Nucleus accumbens (tissue), 56 donors: ENCODE measurements at places on chromosomes 6 and 20.

- DNase-seq: no peak
Observed at GRCh38 chr6:137944793-137945498, 77.9 kb downstream of the TNFAIP3 start.

GRCh38 chr20:17504066-17504897 lies 26.9 kb downstream of the BFSP1 start:
- no peak for DNase-seq

- DNase-seq: no peak
Observed at GRCh38 chr6:1363298-1363697, 26.1 kb upstream of the FOXF2 start.

GRCh38 chr6:36089048-36089447 lies 41.3 kb upstream of the MAPK13 start:
- DNase-seq: no peak

- no peak for DNase-seq
Observed at GRCh38 chr6:80209430-80209829, 103.0 kb downstream of the BCKDHB start.

DNA sequence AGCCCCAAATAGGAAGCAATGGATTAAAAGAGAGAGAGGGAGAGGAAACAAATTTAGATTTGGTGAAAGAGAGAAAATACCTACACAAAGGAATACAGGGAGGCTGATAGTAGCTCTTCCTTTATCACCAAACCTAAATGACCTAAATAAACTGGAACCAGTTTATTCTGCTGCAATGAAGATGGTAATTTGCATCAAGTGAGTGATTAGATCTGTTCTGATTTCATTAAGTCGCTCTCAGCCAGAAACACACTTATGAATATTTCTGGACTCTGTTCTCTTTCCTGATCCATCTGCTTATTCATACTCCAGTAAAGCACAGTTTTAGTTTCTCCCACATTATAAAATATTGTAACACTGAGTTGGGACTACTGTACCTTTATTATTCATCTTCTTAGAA lies 83.4 kb upstream of the BMP5 start:
- DNase-seq: no peak

- no peak for DNase-seq
Observed at GRCh38 chr20:64261138-64261537, 5.6 kb downstream of the PCMTD2 start.

- no peak for DNase-seq
Observed at GRCh38 chr6:47170617-47170947, 128.4 kb upstream of the ADGRF1 start.

DNA sequence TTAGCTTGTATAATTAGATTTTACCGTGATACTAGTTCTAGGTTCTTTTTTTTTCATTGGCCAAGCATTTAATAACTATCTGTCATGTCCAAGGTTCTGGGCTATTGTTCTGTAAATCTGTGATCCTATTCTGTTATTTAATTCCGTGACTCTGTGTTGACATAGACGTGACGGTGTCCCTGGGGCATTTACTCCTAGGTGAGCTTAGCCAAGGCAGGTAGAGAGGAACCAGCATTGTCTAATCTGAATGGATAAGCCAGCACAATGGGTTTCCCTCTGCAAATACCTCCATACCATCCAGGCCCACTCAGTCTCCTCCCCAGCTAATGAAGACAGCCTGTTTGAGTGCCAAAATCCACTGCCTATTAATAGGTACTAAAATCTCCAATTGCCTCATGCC lies 8.9 kb upstream of the CDSN start:
- no peak for DNase-seq

GRCh38 chr20:3248993-3249347 lies 10.0 kb upstream of the SLC4A11 start:
- DNase-seq: no peak

DNA sequence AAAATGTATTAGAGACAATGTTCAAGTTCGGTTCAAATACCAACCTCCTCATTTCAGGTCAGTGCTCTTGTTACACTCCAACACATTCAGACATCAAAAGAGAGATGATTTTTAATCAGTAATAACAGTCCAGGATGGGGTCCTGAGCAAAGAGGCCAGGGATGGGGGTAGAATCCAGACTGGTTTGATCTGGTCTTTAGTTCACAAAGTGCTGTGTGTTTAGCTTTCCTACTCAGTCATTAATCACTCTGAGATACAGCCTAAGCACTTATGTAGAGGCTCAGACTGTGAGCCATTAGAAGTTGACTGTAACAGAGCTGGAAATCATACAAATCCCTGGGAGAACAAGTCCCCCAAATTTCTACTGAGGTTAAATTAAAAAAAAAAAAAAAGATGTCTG lies 241.6 kb downstream of the PTPRK start:
- DNase-seq: no peak

DNA sequence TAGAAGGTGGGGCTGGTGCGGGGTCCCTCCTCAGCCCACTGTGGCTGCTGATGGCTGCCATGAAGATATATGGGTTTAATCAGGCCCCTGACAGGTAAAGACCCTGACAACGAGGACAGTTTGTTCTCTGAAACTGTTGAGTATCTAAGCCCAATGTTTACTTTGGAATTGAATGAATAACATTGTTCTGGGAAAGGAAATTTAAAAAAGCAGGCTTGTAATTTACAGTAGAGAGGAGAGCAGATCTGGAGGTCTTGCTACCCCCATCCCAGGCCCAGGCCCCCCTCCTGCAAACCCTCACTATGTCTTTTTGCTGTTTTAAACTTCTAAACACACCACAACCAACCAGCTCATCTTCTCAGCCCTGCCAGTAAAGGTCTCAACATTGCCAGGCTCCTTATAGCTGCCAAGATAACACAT lies 171.3 kb downstream of the CDC5L start:
- DNase-seq: no peak

DNA sequence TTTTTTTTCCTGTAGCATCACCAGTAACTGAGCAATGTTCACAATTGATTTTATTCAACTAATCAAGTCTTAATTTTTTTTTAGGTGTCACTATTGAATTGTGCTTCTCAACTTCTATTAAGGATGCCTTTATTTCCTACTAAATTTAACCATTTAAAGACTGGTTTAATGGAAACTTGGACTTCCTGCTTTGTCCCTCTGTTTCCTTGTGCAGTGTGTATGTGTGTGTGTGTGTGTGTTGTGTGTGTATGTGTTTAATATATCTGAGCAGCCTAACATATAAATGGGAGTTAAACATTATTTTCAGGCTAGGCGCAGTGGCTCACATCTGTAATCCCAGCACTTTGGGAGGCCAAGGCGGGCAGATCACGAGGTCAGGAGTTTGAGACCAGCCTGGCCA lies 1.8 kb downstream of the SERPINB6 start:
- DNase-seq: no peak

DNA sequence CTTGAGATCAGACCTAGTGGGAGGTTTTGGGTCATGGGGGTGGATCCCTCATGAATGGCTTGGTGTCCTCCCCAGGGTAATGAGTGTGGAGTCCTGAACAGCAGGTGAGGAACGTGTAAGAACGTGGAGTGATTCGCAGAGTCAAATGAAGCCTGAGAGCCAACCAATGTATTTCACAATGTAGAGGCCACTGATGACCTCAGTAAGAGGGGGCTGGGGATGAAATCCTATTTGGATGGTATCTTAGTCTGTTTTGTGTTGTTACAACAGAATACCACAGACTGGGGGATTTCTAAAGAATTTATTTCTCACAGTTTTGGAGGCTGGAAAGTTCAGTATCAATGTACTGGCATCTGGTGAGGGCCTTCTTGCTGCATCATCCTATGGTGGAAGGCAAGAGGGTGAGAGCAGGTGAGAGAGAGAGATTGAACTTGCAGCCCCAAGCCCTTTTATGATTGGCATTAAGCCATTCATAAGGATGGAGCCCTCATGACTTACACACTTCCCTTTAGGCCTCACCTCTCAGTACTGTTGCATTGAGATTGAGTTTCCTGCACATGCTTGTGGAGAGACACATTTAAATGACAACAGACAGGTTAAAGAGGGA lies 47.3 kb upstream of the HIVEP1 start:
- DNase-seq: no peak

GRCh38 chr20:11790046-11790445 lies 127.6 kb upstream of the BTBD3 start:
- no peak for DNase-seq

- no peak for DNase-seq
Observed at GRCh38 chr20:17500271-17500670, 30.9 kb downstream of the BFSP1 start.

GRCh38 chr6:154567695-154568220 lies 57.3 kb upstream of the CNKSR3 start:
- no peak for DNase-seq

DNA sequence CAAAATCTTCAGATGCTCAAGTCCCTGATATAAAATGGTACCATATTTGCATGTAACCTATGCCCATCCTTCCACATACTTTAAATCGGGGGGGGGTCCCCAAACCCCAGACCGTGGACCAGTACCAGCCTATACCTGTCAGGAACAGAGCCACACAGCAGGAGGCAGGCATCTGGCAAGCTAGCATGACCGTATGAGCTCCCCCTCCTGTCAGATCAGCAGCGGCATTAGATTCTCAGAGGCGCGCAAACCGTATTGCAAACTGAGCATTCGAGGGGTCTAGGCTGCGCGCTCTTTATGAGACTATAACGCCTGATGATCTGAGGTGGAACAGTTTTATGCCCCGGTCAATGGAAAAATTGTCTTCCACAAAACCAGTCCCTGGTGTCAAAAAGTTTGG lies 30.7 kb downstream of the FGD2 start:
- DNase-seq: no peak

GRCh38 chr6:158801655-158802294 lies 17.4 kb downstream of the EZR start:
- DNase-seq: no peak

- no peak for DNase-seq
Observed at GRCh38 chr6:170093276-170093657, 197.6 kb downstream of the DLL1 start.

DNA sequence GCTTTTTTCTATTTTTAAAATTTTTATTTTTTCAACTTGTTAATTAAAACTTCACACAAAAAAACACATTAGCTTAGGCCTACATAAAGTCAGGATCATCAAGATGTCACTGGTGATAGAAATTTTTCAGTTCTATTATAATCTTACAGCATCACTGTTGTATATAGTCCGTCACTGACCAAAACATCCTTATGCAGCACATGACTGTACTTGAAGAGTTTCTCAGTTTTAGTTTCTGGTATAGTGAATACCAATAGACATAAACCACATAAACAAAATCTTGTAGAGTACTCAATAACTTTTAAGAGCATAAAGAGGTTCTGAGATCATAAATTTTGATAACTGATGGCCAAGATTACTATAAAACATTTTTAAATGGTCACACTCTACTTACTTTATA lies 71.8 kb downstream of the ASCC3 start:
- no peak for DNase-seq

DNA sequence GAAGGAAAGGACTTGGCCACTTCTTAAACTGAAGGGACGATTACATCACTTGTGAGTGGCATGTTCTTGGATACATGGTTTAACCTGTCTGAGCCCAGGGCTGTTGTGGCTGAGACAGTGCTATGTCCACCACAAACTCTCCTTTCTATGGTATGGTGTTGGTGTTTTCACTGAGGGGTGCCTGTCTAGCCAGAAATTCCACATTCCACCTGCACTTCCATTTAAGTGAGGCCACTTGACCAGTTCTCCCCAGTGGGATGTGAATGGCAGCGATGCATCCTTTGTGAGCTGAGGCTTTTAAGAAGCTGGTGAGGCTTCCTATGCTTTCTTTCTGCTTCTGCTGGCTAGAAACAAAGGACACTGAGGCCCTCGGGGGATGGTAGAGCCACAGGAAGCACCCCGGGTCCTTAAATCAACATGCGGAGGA lies 151.4 kb upstream of the CHD6 start:
- no peak for DNase-seq

- no peak for DNase-seq
Observed at GRCh38 chr6:45917439-45917838, 98.2 kb downstream of the CLIC5 start.

- DNase-seq: no peak
Observed at GRCh38 chr20:62366370-62367135, 559 bp downstream of the LAMA5 start.

- no peak for DNase-seq
Observed at GRCh38 chr6:18177286-18177965, 22.2 kb downstream of the KDM1B start.

- no peak for DNase-seq
Observed at GRCh38 chr6:125193208-125193607, 39.6 kb downstream of the TPD52L1 start.

- DNase-seq: no peak
Observed at GRCh38 chr6:84093441-84094435, 60.2 kb downstream of the MRAP2 start.

DNA sequence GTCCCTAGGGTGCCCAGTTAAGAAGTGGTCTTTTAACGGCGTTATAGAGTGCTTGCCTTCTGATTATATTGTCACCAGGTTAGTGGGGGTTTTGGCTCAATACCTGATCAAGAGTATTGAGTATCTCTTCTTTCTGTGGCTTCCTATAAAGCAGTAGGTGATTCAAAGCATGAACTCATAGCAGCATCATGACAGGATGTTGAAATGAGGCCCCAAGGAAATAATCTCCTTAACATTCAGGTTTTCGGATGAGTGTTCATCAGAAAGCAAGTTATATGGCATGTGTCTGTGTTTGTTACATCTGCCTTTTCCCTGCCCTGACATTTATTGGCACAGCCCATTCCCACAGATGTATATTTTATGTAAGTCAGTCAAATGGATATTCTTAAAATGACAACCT lies 301.0 kb downstream of the FARS2 start:
- no peak for DNase-seq

DNA sequence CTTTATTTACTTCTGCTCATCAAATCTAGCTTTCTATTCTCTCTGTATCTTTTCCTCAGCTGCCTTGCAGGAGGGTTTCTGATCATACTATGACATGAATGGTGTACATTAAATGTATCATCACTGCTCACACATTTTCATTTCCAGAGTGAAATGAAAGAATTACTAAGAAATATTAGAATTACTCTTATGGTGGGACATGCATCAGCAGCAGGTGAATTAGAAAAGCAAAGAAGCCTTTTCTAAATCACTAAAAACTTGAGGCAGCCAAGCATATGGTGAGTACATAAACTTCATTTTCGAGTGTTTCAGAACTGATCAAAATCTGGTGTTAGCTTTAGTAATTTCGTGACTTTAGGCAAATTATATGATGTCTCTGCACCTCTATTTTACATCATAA lies 23.6 kb downstream of the IL17A start:
- DNase-seq: no peak

DNA sequence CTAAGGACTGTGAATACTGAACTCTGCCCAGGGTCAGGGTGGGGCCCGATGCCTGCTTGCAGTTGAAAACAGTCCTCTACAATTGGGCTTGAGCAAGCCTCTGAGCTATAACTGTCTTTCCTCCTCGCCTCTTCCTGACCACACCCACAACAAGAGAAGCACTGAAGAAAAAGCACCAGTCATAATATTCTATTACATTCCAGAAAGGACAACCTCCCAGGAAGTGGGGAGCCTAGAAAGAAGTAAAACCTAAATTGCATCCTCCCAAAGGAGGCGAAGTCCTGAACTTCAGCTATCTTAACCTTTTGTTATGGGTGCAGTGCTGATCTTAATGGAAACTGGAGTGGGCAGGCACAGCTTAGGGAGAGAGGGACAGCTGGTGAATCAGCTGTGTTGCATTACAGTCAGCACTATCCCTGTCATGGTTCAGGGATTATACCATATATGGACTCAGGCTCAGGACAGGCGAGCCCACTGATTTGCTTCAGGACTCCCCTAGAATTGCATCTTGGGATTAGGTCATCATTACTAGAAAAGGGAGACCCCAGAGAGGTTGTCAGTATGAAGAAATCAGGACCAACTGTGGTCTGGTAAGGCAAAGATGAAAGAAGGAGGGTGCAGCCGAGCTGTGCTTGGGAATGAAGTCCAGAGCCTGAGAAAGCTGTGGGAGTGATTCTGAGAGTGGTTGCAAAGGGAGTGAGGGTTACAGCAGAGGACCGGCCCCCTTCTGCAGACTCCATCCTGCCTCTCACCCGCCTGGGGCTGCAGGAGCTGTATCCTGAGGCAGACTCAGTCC lies 18.3 kb upstream of the TRAM2 start:
- DNase-seq: no peak
